Dorsolateral prefrontal cortex (tissue), 122 donors: ENCODE measurements at places on chromosomes 6 and 20. TPM values are rescaled to one million over a fixed set of nuclear protein-coding genes. Genes with fewer than 3 reads are reported as not detected.

Gene C20orf141
- not detected for total RNA-seq

Gene NUP43
- total RNA-seq: 22.1 TPM

Gene TRIM40
- total RNA-seq: not detected

Gene RNF217
- total RNA-seq: 26.0 TPM

Gene SPDEF
- total RNA-seq: 0.32 TPM

Gene SCRT2
- 2.0 TPM for total RNA-seq

Gene FLRT3
- 24.9 TPM for total RNA-seq

Gene IL20RA
- 1.7 TPM for total RNA-seq

Gene HSPA1L
- total RNA-seq: 6.9 TPM

Gene DUSP15
- 8.5 TPM for total RNA-seq

Gene KIF25
- total RNA-seq: 2.4 TPM

Gene LY6G6D
- total RNA-seq: not detected

Gene UBD
- total RNA-seq: 0.74 TPM

Gene DZANK1
- total RNA-seq: 11.3 TPM

Gene CASS4
- 3.0 TPM for total RNA-seq

Gene ABCC10
- 50.5 TPM for total RNA-seq

Gene BTNL2
- total RNA-seq: 0.30 TPM

Gene KHDRBS2
- total RNA-seq: 33.3 TPM

Gene NRSN2
- total RNA-seq: 157 TPM

Gene HSF2
- total RNA-seq: 25.1 TPM
